ENCODE measurements at places on chromosomes 16 and 17. TPM values are rescaled to one million over a fixed set of nuclear protein-coding genes. Genes with fewer than 3 reads are reported as not detected.

The RAB26 gene
- not detected for total RNA-seq

The PPM1E gene
- 0.32 TPM for total RNA-seq

The CDH3 gene
- not detected for total RNA-seq

The HOXB13 gene
- total RNA-seq = not detected

The OTOP3 gene
- not detected for total RNA-seq

The MAPT gene
- not detected for total RNA-seq

The DNAH2 gene
- 2.3 TPM for total RNA-seq

The WNT9B gene
- not detected for total RNA-seq

The DPEP3 gene
- not detected for total RNA-seq
